ENCODE measurements at places on chromosomes 3 and 15.

DNA sequence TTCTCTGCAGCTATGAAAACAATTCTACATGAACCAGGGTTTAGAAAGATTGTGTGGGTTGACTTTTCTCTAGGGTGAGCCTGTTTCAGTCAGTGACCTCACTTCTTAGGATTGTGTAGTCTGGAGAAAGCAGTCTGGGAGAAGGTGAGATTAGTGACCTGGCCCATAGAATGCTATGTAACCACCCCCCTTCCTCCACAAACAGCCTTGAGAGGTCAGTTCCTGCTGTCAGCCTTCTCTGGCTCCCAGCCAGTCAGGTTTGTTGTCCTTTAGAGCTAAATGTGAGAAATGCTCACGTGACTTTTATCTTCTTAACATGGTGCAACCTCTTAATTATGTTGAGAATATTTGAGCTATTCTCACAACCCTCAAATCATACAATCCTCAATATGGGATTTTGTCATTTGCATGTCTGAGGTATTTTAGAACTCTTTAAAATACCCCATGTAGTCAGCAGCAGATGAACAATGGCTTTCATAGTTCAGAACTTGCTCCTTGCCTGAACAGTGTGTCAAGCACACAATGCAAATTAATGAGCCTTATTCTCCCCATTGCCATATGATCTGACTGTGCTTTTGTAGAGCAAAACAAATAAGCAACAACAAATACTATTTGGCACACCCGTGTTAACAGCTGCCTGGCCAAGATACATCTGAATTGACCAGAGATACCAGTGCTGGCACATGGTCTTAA is 311.6 kb downstream of the CNTN6 start:
- DNase-seq = no peak

DNA sequence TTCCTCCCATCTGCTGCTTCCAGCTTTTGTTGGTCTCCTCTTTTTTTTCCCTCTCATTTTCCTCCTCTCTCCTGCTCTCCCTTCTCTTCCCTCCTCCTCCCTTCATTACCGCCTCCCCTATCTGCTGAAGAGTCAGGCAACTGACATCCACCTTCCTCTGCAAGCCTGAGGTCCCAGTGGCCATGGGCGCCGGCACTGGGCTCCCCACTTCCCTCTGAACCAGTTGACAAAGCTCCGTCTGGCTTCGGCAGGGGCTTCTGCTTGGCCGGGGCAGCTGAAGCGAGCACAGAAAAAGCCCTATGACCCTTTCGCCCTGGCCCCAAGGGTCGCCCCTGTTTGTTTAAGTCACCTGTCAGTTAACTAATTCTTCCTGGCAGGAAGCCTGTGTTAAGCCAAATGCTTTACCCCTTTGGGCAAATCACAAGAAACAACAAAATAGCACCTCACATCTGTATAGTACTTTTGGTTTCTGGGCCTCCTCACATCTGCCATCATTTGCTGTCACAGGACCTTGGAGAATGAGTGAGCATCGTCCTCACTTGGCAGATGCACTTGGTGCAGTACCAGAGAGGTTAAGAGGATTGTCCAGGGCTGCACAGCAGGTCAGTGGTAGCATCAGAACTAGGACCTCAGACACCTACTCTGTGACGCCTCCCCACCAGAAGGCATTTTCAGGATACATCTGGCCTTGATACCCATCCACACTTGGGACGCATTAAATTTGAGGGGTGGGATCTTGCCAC is 27.7 kb downstream of the ITGA11 start:
- DNase-seq = peak; percentile 21

DNA sequence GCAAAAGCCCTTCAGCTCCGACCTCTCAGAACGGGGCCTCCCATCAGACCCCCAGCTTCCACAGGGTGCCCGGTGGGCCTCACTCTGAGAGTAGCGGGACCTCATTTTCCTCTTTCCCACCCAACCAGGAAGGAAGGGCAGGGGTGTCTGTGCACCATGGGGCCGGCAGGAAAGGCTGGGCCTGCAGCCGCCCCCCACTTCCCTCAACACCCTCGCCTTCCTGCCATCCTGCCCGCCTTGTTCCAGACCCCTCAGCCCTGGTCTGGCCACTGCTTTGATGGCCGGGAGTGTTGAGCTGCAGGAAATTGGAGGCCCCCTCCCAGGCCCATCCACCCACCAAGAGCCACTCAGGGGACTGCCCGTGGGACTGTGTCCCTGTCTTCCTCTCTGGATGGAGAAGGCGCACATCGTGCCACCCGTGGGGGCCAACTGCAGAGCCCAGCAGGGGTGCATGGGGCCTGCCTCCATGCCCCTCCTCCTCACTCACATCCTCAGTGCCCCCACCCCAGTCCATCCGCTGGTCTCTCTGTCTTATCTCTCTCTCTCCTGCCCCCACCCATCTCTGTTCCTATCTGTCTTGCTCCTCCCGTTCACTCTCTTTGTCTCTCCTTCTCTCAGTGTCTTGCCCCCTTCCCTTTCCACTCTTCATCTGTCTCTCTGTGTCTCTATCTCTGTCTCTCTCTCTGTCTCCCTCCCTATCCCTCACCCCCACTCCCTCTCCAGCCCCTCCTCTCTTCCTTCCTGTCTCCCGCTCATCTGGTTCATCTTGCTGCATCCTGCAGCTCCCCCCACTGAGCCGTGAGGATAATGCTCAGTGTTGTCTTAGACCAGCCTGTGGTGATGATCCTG is 1.8 kb upstream of the PLXND1 start:
- DNase-seq = no peak

- DNase-seq = no peak
Observed at GRCh38 chr3:132405188-132405587, 12.1 kb upstream of the DNAJC13 start.

DNA sequence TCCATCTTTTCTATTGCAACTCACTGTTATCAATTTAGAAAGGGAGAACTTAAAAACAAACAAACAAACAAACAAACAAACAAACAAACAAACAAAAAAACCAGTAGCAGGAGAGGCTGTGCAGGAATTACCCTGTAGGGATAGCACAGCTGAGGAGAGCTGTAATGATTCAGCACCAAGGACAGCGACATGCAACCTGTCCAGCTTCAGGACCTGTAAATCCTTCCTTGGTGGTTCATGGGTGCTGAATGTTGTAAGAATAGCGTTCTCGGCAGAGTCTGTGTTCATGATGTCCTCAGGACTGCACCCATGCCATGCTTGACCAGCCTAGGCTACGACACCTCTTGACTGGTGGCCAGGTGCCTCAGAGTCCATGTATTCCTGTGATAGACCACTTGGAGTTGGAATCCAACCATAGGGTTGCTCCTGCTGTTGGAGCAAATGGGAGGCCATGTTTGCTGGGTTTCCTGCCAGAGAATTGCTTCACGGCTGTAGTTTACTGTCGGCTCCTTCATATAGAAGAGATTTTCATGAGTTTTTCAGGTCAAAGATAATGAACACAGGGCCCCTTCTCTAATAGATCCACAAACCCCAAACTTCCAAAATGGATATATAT is 65.9 kb downstream of the CACNA2D3 start:
- no peak for DNase-seq

- DNase-seq = no peak
Observed at GRCh38 chr3:188446766-188447165, 292.8 kb downstream of the LPP start.

- no peak for DNase-seq
Observed at GRCh38 chr15:59194639-59195325, 11.9 kb upstream of the LDHAL6B start.

GRCh38 chr3:117019082-117019713 is 309.6 kb downstream of the TUSC7 start:
- DNase-seq = no peak

DNA sequence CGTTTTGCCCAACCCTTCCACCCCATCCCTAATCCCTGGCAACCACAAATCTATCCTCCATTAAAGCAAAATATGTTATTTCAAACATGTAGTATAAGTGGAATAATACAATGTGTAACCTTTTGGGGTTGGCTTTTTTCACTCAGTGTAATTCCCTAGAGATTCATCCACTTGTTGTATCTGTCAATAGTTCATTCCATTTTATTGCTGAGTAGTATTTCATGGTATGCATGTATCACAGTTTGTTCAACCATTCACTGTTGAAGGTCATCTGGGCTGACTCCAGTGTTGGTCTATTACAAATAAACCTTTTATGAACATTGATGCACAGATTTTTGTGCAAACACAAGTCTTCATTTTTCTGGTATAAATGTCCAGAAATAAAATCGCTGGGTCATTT is 38.8 kb downstream of the BSN start:
- no peak for DNase-seq

DNA sequence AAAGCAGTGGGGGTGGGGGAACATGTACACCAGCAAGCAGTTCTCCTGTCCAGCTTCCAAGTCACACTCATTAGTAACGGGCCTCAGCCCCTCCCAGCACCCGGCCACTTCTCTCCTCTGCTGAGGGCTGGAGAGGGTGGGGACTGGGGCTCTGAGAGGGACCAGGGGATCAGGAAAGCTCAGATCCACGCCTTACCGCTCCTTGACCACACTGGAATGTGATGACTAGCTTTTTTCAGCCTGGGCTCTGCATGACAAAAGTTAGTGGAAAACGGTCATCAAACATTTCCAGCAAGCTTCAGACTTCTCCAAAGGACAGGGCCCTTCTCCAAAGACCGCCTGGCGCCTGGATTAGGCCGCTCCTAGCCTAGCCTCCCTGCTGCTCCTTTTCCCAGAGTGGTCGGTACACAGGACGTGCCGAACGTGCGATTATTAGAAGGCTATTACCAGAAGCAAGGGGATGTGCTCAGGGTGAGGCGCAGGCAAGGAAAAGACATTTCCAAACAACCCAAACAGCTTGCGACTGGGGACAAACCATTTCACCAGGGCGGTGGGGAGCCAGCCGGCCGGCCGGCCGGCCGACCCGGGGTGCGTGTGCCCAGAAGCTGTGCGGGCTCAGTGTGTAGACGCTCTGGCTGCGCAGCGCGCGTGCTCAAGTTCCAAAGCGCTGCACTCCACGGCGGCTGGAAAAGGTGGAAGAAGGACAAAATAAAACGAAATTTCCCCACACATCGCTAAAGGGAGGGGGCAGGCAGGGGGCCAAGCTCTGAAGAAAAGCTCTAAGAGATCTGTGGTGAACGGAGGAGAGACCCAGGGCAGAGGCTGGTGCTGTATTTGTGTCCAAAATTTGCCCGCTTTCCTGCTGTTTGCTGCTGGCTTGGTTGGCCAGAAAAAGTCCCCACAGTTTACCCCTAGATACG is 51.0 kb upstream of the SSR3 start:
- no peak for DNase-seq

- DNase-seq = no peak
Observed at GRCh38 chr3:16349986-16350596, 85.1 kb downstream of the OXNAD1 start.

DNA sequence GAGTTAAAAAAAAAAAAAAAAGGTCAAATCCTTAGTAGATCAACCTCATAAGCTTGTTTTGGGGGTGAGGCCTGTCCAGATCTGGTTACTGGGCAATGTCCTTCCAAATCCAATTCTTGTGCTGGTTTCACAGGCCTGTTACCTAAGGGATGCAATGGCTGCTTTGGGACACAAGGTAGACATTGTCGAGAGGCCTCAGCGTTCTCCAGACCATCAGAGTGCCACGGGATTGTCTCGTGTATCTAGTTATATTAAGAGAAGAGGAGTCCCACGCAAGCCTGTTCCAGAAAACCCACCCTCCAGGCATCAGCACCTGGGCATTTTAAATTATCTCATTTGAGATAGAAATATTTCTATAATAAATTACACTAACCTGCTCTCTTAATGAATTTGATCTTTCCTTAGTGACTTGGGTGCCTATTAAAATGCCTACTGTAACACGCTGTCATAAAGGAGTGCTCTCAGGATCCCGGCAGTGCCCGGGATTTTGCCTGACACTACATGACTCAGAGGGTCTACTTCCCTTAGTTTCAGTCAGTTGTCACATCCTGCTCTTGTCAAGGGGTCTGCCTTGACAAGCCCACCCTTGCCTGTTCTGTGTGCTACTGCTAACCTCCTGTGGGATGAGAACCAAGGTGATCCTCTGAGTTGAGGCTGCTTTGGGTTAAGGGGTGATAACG is 116.0 kb downstream of the LIPC start:
- no peak for DNase-seq

- no peak for DNase-seq
Observed at GRCh38 chr15:94119298-94119811, 112.0 kb upstream of the MCTP2 start.

DNA sequence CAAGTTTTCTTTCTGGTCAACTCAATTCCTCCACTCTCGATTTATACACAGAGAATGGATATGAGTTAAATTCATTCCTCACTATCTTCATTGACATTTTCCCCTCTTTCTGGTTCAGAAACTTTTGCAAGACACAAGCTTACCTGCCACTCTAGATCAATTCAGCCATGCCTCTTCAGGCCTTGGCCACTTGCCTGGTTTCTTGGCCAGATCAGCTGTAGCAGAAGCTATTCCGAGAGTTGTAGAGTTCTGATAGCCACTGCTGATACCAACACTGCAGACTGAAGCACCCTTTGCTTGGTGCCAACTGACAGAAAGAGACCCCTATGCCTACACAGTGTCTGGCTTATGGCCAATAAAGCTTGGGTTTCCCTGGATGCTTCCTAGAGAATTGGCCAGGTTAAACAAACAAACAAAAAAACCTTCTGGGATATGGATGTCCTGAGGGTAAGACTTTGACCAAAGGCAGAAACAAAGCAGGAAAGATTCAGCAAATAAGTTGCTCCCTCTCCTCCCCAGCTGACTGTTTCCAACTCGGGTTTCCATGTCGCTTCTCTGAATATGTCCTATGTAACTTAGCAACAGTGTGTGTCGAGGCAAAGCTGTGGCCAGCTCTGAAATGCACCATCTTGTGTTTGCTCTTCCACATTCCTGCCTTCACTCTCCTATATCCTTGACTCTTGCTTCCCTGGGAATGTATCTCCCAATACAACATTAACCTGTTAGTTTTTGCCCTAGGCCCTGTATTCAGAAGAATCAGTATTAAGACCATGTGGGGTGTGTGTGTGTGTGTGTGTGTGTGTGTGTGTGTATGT is 521.6 kb downstream of the EPHA3 start:
- no peak for DNase-seq

- DNase-seq = no peak
Observed at GRCh38 chr3:10682692-10683091, 133.3 kb upstream of the SLC6A11 start.

DNA sequence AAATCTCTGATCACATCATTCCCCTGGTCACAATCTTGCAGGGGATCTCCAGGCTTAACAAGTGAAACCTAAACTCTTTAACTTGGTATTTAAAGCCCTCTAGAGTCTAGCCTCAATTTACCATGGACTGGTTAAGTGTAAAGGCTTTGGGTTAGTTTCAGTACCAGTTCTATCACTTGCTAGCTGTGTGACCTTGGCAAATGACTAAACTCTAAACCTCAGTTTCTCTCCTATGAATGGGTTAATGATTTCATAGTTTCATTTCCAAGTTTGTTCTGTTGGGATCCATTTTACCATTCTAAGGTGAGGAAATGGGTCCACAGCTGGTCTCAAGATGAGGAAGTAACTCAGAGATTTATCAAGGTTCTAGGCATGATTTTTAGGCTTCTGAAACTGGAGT is 38.8 kb upstream of the TIMP4 start:
- no peak for DNase-seq

Data from activated CD8-positive, alpha-beta memory T cell treated with anti-CD3 and anti-CD28 coated beads for 24 hours (primary cell).